ENCODE measurements at places on chromosomes 5 and 9. TPM values are rescaled to one million over a fixed set of nuclear protein-coding genes. Genes with fewer than 3 reads are reported as not detected.

GRCh38 chr5:65855766-65856315 is 70.5 kb upstream of the ERBIN start:
- DNase-seq: no peak

GRCh38 chr5:96124589-96124988 is 162.9 kb upstream of the ELL2 start:
- DNase-seq: peak; percentile 85

DNA sequence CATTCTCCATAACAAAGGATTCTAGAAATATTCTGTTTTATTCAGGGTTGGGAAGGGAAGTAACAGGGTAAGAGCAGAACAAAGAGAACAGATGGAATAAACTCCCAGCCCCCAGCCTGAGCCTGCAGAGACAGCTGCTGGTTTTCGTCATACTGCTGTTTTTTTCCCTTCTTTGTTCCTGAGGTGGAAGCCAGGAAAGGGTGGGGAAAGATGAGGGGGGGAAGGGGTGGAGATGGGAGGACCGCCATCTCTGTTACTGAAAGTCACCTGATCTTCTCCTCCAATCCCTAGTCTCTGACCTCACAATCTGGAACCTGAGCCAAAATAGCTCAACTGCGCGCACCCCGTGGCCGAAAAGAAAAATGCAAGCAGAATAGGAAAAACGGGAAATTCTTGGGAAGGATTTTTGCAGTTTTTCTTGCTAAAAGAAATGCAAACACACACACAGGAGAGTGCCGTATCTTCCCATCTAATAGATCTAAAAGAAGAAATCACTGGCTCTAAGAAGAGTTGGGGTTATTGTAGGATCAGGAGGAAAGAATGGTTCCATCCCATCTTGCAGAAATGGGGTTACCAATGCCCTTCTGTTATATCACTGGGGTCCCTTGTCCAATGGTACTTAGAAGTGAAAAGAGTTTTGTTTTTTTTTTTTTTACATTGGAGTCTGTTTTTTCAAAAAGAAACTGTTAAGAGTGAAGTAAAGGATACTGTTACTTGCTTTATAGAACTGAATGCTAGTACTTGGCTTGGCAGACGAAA is 57.9 kb downstream of the DIAPH1 start:
- DNase-seq: peak; percentile 96

GRCh38 chr9:75200892-75201470 is 112.7 kb downstream of the OSTF1 start:
- peak; percentile 33 for DNase-seq

GRCh38 chr5:74507370-74508005 is 133.0 kb downstream of the ENC1 start:
- DNase-seq: no peak

GRCh38 chr5:87150630-87151029 is 117.1 kb upstream of the RASA1 start:
- no peak for DNase-seq

GRCh38 chr9:76932265-76932664 is 26.4 kb upstream of the PRUNE2 start:
- no peak for DNase-seq

- DNase-seq: no peak
Observed at GRCh38 chr5:35904443-35905132, 33.8 kb downstream of the CAPSL start.

Gene IFNB1
- total RNA-seq: not detected

Gene CMYA5
- total RNA-seq: 0.11 TPM

Measured in foreskin keratinocyte (primary cell).